ENCODE measurements at places on chromosomes 3 and 15.
A peak's percentile ranks its signal among the peaks of the same experiment; 100 is the strongest.

- DNase-seq, result no peak
These were observed 66.9 kb downstream of the SEMA5B start for GRCh38 chr3:122960652-122961051.

GRCh38 chr3:134309987-134310700 lies 59.5 kb upstream of the RYK start:
- DNase-seq, result no peak

DNA sequence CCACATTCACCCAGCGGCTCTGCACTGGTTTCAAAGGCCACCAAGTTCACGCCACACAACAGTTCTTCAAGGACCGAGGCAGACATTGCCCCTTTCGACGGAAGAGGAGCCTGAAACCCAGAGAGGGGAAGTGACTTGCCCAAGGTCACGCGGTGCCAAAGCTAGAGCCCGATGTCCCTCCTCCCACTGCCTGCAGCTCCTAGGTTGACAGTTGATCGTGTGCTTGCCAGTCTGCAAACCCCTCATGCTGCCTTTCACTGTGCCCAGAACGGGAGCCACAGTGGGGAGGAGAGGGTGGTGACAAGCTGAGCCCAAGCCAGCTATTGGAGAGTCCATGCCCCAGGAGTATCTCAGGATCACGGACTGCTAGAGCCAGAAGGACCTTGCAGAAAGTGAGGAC lies 230.9 kb downstream of the XXYLT1 start:
- DNase-seq, result no peak

DNA sequence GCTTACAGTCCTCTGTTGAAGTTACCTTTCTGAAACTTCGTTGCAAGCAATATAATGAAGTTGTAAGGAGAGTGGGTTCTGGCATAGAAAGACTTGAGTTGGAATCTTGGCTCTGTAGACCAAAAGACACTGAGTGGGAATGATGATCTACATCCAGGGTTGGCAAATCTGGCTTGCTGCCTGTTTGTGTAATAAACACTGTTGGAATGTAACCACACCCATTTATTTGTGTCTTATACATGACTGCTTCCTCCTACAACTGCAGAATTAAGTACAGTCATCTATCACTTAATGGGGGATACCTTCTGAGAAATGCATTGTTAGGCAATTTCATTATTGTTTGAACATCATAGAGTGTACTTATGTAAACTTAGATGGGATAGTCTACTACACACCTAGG lies 178.4 kb upstream of the SUCLG2 start:
- no peak for DNase-seq

DNA sequence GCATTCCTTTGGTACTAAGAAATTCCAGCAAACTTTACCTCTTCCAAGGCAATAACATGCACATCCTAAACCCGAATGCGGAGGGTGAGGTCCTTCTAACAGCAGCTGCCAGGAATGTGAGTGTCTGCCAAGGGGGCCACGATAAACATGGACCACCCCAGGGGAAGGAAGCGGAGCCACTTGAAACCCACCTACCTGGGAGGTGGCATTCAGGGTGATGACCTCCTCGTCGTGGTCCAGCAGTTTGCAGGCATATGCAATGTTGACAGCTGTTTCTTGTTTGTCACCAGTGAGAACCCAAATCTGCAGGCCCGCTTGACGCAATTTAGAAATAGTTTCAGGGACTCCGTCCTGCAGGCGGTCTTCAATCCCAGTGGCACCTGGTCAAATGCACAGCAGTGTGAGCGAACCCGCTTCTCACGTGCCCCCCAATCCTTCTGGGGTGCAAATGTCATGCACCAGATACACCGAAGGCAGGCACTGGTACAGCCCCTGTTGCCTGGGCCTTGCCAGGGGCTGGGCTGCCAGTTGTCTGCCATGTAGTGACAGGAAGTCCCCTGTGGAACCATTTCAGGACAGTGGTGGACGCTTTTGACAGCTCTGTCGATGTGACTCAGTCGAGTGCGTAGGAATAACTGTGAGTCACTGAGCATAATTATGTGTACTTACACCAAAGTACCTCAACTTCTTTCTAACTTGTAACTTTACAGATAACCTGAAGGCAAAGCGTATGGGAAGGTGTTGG lies 161.2 kb downstream of the ATP10A start:
- no peak for DNase-seq

GRCh38 chr3:178856804-178857203 lies 214.8 kb downstream of the ZMAT3 start:
- DNase-seq, result no peak

GRCh38 chr15:76996076-76996525 lies 1.2 kb downstream of the PSTPIP1 start:
- no peak for DNase-seq

- no peak for DNase-seq
These were observed 23.2 kb downstream of the CFAP92 start for GRCh38 chr3:128970740-128971047.

DNA sequence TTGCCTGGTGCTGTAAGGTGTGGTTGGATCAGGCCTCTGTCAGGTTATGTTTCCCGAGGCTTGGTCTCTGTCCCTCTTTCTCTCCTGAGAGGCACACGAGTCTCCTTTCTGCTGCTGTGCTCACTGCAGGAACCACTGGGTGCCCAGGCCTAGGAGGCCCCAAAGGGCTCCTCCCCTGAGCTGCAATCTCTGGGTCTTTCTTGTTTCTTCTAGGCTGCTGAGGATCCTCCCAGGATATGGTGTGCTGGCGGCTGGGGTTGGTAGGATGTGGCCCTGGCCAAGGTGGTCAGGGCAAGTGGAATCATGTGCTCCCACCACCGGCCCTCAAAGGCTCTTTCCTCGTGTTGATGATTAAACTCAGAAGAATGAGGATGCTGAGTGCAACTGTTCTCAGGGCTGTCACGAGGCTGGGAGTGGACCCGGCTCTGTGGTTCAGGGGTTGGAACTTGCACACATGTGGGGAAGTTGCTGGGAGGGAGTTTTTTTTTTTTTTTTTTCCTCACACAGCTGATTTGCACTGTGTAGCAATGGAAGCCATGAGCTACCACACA lies 43.6 kb upstream of the CTSH start:
- no peak for DNase-seq

DNA sequence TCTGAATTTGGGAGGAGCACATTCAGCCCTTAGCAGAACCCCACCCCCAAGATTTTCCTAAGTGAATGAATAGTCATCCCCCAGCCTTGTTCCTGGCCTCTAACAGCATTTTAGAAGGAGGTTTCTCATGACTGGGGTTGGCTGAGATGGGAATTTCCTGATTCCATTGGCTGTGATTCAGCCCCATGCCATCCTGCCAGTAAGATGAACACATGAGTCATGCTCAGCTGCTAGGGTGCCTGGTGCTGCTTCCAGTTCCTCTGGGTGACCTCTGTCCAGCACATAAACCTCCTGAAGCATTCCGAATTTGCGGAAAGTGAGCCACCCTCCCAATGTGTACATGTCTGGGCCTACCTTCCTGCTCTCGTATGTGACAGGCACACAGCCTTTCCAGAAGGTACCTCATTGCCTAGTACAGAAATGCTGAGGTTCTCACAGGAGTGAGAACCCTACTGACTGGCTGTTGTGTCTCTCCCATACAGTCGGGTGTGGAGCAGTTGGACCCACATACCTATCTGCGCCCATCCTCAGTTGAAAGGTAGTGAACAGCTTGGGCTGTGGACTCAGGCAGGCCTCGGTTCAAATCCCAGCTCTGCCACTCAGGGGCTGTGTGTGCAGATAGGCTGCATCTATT lies 91.7 kb downstream of the APBA2 start:
- DNase-seq, result no peak

GRCh38 chr3:6168256-6168655 lies 692.7 kb upstream of the GRM7 start:
- DNase-seq, result no peak

DNA sequence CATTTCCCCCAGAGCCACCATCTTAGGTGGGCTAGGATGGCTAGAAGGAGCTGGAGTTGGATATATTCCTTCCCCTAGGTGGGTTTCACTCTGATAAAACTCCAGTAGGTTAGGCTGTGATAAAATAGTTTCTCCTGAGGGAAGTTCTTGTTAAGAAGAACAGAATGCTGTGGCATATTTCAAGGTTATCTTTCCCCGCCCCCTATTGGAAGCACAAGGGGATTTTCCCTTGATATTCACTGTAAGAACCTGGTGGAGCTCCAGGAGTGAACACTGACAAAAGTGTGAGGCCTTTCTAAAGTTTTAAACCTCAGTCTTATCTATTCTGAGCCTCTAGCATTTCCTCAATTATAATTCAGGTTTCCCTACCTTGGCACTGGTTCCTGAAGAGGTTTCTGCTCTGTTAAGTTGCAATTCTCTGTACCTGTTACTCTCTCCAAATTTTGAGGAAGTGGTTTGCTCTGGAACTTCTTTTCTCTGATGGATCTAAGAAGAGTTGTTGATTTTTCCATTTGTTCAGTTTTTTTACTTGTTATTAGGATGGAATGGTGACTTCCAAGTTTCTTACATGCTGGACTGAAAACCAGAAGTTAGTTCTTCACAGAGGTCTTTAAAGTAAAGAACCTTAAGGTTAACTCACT lies 113.5 kb downstream of the GMPS start:
- no peak for DNase-seq

DNA sequence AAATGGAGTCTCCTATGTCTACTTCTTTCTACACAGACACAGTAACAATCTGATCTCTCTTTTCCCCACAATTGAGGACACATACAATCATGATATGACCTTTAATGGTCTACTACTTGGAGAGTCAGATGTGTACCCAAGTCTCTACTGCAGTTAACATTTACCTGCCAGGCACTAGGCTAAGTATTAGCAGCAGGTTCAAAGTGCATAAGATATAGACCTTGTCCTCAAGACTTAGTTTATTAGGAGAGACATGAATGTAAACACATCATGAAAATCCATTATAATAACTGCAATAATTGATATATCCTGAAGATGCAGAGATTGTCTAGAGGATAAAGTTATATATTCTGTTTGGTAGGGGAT lies 3.1 kb downstream of the SLC35A5 start:
- no peak for DNase-seq

- DNase-seq, result no peak
These were observed 109.2 kb downstream of the APBA2 start for GRCh38 chr15:28994831-28995596.

DNA sequence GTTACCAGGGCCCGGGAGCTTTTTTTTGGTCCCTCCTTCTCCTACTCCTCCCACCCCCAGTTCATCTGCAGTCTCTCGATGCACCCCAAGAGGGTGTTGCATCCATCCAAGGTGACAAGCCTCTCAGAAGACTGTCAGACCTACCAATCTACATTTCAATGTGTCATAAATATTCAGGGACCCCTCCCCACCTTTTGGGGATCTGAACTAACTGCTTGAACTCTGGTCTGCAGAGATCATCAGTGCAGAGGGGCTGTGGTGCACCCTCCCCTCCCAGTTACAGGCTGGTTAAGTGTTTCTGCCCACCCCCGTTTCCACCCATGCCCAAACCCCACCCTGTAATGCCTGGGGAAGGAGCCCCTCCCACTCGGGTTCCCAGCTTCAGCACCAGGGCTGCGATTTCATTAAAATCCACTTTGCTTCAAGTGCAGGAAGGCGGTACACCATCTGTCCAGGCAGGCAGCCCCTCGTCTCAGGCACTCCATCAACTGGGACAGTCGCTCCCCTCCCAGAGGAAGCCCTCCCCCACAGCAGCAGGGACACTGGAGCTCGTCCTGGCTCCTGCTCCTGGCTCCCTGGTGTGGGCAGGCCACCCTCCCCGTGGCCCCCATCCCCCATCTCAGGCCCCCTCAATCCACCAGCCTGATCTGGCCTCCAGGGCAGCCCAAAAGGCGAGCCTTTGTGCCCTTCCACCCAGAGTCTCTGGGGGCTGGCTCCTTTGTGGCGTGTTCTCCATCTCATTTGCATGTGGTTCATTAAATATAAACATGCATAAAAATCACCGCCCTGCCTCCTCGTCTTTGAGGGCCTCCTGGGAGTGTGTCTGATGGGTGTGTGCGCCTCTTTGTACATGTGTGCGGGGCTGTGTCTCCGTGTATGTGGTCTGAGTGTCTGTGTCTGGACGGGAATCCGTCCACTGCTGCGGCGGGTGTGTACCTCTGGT lies 32.3 kb downstream of the RNU5B-1 start:
- DNase-seq, result no peak

DNA sequence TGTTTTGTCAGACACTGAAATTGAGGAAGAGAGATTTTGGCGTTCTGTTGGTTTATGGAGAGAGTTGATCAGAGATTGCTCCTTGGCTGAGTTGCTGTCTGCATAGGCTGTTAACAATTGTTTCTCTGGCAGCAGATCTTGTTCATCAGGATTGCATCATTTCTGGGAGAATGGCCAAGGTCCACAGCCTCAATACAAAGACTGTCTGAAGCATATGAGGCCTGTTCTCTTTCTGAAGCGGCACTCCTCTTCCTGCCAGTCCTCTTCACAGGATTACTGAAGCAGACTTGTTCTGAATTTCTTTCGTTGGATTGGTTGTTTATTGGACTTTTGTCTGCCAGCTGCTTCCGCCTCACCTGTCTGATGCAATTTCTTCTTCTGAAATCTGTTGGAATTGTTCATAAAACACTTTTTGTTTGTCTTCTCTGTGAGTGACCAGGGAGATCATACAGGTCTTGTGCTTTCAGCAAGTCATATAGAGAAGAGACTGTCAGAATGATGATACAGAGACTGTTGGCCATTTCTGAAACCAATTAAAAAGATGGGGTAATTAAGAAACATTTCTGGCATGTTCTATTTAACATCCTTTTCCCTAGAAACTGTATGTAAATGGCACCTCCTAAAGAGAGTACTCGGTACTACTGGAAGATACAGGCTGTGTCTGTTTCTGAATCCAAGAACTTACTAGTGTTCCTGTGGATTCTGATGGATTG lies 25.5 kb downstream of the SETD5 start:
- DNase-seq, result peak; percentile 12

- no peak for DNase-seq
These were observed 400.4 kb upstream of the RARB start for GRCh38 chr3:25027650-25028049.

DNA sequence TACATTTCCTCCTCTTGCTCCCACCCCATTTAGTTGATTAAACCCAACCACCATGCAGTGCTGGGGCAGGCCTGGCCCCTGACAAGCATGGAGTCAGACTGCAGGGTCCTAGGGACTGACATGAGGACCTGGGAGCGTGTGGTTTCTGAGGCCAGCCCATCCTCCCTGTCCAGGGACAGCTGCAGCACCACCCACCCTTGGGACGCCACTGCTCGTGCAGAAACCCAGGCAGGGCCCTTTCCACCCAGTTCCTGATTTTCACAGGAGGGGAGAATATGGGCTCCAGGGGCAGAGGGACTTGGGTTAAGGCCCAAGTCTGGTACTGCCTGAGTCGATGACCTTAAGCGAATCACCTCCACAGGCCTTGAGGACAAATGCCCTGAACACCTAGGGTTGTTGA lies 23.7 kb downstream of the PLXND1 start:
- DNase-seq, result no peak
